ENCODE measurements at places on chromosomes 6 and 20. TPM values are rescaled to one million over a fixed set of nuclear protein-coding genes. Genes with fewer than 3 reads are reported as not detected.

DNA sequence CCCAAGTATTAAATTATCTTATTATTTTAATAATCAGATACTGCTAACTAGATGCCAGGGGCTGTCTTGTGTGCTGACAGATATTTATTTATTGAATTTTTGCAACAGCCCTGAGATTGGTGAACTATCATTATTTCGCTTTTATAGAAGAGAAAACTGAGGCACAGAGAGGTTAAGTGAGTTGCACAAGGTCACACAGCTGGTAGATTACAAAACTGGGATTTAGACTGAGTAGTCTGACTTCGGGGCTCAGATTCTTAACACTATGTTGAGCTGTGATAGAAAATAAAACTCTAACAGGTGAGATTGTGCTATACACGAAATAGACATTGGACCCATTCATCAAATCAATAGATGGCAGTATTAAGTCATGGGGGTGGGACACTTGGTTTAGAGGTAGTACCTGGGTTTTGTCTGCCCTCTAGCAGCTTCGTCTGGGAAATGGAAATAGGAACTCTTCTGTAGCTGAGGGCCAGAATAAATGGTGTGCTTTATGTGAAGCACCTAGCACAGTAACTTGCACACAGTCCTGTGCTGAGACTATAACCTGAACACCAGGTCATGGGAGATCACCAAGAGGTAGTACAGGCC lies 113.4 kb downstream of the B3GAT2 start:
- H3K27ac ChIP-seq = no peak overlapping the region
- no peaks in the 10 kb centered on the region for H3K27me3 ChIP-seq
- no peak for DNase-seq
- no peak overlapping the region for H3K4me3 ChIP-seq

GRCh38 chr6:117354671-117355070 lies 71.1 kb downstream of the ROS1 start:
- no peak for DNase-seq
- H3K27ac ChIP-seq = no peak overlapping the region
- no peaks in the 10 kb centered on the region for H3K4me1 ChIP-seq
- no peak overlapping the region for H3K4me3 ChIP-seq
- no peaks in the 10 kb centered on the region for H3K36me3 ChIP-seq

- H3K4me3 ChIP-seq = no peak overlapping the region
- H3K27me3 ChIP-seq = no peaks in the 10 kb centered on the region
- peaks cover 19% of the 10 kb centered on the region for H3K4me1 ChIP-seq
- H3K27ac ChIP-seq = no peak overlapping the region
- no peaks in the 10 kb centered on the region for H3K36me3 ChIP-seq
Observed at GRCh38 chr6:33549196-33549595, 30.9 kb downstream of the BAK1 start.

DNA sequence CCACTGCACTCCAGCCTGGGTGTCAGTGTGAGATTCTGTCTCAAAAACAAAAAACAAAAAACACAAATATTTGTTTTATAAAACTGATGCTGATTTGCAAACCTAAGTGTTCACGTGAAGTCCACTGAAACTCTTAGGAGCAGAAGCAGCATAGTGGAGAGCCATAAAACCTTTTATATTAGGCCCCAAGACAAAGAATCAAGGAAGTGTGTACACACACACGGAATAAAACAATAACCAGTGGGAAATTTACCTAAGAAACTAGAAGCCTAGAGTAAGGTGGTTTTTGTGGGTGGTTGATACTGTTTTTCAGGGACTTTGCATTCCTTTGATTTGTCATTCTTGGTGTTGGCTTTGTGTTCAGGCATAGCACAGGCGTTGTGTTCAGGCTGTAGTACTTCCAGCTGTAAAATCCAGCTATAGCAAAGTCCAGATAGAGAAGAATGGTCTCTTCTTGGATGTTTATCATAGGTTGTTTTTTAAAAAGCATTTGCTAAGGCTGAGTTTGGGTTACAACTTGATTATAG lies 61.3 kb downstream of the ATRN start:
- H3K4me3 ChIP-seq = no peak overlapping the region
- no peak overlapping the region for H3K27ac ChIP-seq
- DNase-seq = no peak
- H3K4me1 ChIP-seq = no peaks in the 10 kb centered on the region

- H3K36me3 ChIP-seq = no peaks in the 10 kb centered on the region
- peaks cover 2% of the 10 kb centered on the region for H3K27me3 ChIP-seq
- no peak overlapping the region for H3K4me3 ChIP-seq
Observed at GRCh38 chr6:32491700-32492099, 38.4 kb downstream of the HLA-DRB5 start.

GRCh38 chr6:109073344-109074132 lies 21.1 kb downstream of the SESN1 start:
- no peaks in the 10 kb centered on the region for H3K27me3 ChIP-seq
- H3K4me3 ChIP-seq = no peak overlapping the region
- DNase-seq = peak; percentile 33
- H3K36me3 ChIP-seq = no peaks in the 10 kb centered on the region
- H3K4me1 ChIP-seq = peaks cover 21% of the 10 kb centered on the region

DNA sequence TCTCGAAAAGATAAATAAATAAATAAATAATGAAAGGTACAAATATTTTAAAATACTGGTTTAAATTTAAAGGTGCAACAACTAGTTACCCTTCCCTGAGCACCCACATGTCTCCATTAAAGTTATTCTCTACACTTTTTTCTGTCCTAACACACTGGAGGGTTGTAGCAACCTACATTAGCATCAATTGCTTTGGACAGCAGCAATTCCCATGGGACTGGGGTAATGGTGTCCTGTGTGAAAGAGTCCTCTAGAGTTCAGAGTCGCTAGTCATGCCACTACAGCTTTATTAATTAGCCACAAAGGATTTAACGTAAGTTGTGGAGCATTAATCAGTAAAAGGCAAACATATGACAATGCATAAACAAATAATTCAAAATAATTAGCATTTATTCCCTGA lies 14.1 kb upstream of the CD24 start:
- no peaks in the 10 kb centered on the region for H3K4me1 ChIP-seq
- no peak overlapping the region for H3K4me3 ChIP-seq
- no peaks in the 10 kb centered on the region for H3K36me3 ChIP-seq
- DNase-seq = no peak
- H3K27me3 ChIP-seq = peaks cover 8% of the 10 kb centered on the region

DNA sequence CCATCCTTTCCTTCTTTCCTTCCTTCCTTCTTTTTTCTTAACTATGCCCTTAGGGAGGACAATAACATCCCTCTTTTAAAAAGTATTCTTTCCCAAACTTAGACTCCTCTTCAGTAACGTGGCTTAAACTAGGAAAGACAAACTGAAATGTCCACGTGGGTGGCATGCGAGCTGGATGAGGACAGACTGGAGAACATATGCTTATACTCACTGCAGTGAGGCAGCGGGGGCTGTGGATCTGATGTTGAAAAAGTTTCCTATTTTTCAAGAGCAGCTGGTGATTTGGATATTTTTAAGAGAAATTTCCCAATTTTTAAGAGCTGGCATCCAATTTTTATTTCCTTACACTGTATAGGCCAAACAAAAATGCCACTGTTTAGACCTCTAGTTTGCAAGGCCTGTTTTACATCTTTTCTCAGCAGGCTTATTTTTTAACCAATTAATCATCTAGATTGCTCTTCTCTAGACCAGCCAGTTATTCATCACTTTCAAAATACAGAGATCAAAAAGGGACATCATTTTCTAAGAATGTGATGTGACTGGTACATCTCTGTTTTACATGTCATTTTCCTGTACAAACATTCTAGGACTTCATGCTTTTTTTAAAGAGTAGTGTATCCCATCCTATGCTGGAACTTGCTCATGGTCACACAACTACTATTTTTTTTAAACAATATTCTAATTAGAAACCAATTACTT lies 226.5 kb downstream of the BTBD9 start:
- peak; percentile 16 for DNase-seq
- H3K27me3 ChIP-seq = no peaks in the 10 kb centered on the region
- H3K36me3 ChIP-seq = peaks cover 4% of the 10 kb centered on the region
- peaks cover 24% of the 10 kb centered on the region for H3K4me1 ChIP-seq

DNA sequence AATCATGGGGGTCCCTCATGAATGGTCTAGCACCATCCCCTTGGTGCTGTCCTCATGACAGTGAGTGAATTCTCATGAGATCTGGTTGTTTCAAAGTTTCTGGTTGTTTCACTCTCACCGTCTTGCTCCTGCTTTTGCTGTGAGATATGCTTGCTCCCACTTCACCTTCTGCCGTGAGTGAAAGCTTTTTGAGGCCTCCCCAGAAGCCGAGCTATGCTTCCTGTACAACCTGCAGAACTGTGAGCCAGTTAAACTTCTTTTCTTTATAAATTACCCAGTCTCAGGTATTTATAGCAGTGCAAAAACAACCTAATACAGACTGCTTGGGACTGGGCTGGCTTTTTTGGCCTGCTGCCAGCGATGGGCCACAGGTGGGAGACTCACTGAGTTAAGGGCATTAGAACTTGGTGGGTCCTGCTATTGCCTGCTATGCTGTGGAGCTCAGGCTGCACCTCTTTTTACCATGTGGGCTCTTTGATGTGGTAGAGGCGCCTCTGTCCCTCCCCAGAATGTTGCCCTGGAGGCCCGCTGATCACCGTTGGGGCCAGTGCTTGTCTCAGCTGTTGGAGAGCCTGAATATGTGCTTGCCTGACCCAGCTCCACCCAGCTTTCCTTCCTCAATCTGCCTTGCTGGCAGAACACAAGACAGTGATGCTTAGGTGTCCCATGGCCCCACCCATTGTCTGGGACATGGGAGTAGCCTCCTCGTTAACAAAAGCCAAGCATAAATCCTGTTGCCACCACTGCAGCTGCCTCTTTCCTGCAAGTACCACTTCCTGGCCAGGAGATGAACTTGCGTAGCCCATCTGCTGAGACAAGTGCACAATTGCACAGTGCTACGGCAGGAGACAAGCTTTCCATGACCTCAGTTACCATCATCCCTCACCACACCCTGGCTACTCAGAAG lies 47.1 kb downstream of the IGF2R start:
- H3K4me1 ChIP-seq = peaks cover 66% of the 10 kb centered on the region
- H3K36me3 ChIP-seq = peaks cover 46% of the 10 kb centered on the region
- peak overlapping the region; percentile 36 for H3K4me3 ChIP-seq
- DNase-seq = peak; percentile 76

- H3K27me3 ChIP-seq = peaks cover 12% of the 10 kb centered on the region
- no peaks in the 10 kb centered on the region for H3K36me3 ChIP-seq
- no peak overlapping the region for H3K4me3 ChIP-seq
- H3K27ac ChIP-seq = no peak overlapping the region
- no peaks in the 10 kb centered on the region for H3K4me1 ChIP-seq
- no peak for DNase-seq
Observed at GRCh38 chr20:1741309-1742048, 83.9 kb upstream of the SIRPG start.

GRCh38 chr6:144876689-144877088 lies 591.6 kb downstream of the UTRN start:
- H3K4me3 ChIP-seq = no peak overlapping the region
- DNase-seq = no peak
- H3K36me3 ChIP-seq = no peaks in the 10 kb centered on the region
- peaks cover 17% of the 10 kb centered on the region for H3K27me3 ChIP-seq
- H3K4me1 ChIP-seq = no peaks in the 10 kb centered on the region

DNA sequence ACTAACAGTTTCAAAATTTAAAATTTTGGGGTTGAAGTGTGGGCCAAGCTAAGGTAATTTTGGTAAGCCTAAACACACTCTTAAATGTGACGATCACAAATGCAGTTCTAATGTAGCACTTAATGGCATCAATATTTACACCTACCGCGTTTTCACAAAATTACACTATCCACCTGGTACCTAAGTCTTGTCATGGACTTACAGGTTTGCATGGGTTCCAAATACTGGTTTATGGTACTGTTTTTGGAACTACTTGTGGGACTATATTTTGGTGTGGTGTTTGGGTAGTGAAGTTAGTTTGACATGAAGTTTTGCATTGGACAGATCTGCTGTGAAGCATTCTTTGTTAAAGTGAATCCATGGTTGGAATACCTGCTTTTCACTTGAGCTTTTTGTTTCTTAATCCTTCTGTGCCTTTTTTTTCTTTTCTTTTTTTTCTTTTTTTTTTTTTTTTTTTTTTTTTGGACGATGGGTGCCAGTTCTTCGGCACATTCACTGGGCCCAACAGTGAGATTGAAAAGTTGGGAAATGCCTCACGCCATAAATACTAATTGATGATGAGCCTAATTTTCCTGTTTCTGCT lies 6.5 kb downstream of the SRSF3 start:
- H3K4me3 ChIP-seq = peak overlapping the region; percentile 40
- H3K36me3 ChIP-seq = peaks cover 97% of the 10 kb centered on the region
- no peak for DNase-seq
- H3K4me1 ChIP-seq = peaks cover 71% of the 10 kb centered on the region

DNA sequence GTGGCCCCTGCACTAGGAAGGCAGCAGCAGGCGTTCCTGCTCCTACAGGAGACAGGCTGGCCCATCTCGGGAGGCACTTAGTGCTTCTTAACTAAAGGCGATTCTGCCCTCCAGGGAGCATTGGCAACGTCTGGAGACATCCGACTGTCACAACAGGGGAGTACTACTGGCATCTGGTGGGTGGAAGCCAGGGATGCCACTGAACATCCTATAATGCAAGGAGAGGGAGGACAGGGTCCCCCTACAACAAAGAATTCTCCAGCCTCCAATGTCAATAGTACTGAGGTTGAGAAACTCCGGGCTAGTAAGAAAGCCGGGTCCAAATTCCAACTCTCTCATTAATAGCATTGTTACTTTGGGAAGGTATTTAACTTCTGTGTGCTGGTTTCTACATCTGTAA lies 119.4 kb upstream of the ARMC2 start:
- H3K27ac ChIP-seq = no peak overlapping the region
- no peak overlapping the region for H3K4me3 ChIP-seq
- no peak for DNase-seq
- H3K36me3 ChIP-seq = no peaks in the 10 kb centered on the region
- H3K27me3 ChIP-seq = no peaks in the 10 kb centered on the region
- no peaks in the 10 kb centered on the region for H3K4me1 ChIP-seq

GRCh38 chr6:99790679-99791078 lies 184.0 kb downstream of the PRDM13 start:
- H3K36me3 ChIP-seq = no peaks in the 10 kb centered on the region
- no peak overlapping the region for H3K27ac ChIP-seq
- peaks cover 18% of the 10 kb centered on the region for H3K27me3 ChIP-seq
- no peak overlapping the region for H3K4me3 ChIP-seq
- H3K4me1 ChIP-seq = no peaks in the 10 kb centered on the region
- no peak for DNase-seq

DNA sequence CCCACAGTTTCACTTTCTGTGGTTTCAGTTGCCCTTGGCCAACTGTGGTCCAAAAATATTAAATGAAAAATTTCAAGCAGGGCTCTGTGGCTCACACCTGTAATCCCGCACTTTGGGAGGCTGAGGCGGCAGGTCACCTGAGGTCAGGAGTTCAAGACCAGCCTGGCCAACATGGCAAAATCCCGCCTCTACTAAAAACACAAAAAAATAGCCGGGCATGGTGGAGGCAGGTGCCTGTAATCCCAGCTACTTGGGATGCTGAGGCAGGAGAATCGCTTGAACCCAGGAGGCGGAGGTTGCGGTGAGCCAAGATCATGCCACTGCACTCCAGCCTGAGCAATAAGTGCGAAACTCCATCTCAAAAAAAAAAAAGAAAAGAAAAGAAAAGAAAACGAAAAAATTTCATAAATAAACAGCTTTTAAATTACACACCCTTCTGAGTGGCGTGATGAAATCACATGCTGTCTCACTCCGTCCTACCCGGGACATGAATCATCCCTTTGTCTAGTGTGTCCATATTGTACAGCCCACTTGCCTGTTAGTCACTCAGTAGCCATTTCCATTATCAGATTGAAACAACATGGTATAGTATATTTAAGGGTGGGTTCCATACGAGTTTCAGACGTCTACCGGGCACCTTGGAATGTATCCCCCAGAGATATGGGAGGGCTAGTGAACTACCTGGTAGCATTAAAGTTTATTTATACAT lies 11.7 kb downstream of the PTPRK start:
- H3K4me1 ChIP-seq = no peaks in the 10 kb centered on the region
- H3K4me3 ChIP-seq = no peak overlapping the region

The NEURL2 gene
- 2.3 TPM for total RNA-seq

The DDO gene
- total RNA-seq = not detected

The FAM209A gene
- total RNA-seq = 0.99 TPM

The SOBP gene
- 0.24 TPM for total RNA-seq

The BCAS4 gene
- 11.0 TPM for total RNA-seq
